ENCODE measurements at places on chromosomes 4 and X. TPM values are rescaled to one million over a fixed set of nuclear protein-coding genes. Genes with fewer than 3 reads are reported as not detected.

Gene PFKFB1
- polyA plus RNA-seq = 0.15 TPM

Gene CXCL13
- not detected for polyA plus RNA-seq

- DNase-seq = no peak
Measured at GRCh38 chr4:31458813-31459212, 738.6 kb downstream of the PCDH7 start.

DNA sequence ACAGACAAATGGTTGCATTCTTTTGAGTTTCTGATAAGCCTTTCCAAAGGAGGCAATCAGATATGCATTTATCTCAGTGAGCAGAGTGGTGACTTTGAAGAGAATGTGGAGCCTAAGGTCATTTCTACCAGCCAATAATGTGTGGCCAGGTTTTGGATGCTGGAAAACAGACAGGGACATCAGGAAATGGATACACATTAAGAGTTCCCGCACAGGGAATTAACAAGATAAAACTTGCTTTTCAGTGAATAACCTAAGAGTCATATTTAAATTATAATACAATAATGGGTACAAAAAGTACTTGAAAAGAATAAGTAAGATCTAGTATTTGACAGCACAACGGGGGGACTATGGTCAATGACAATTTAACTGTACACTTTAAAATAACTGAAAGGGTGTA is 492.3 kb upstream of the FAM241A start:
- no peak for DNase-seq

Gene LRAT
- not detected for polyA plus RNA-seq

Gene CYSLTR1
- not detected for polyA plus RNA-seq

DNA sequence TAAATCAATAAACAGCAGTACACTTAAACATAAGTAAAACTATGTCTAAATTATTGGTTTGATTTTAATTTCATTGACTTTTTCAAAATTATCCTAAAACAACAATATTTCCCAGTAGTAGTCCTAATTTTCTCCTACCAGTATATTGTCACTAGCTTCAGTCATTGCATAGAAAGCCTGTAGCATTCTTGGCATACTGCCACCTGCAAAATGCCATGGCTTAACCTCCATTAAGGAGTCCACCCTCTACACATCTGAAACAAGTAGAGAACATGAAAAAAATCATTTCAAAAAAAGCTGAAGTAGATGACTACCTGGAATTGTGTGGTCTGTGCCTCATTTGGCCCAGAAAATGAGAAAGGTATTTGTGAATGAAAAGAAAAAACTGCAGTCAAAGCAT is 348.5 kb downstream of the INPP4B start:
- no peak for DNase-seq

Gene CDX4
- polyA plus RNA-seq = not detected

DNA sequence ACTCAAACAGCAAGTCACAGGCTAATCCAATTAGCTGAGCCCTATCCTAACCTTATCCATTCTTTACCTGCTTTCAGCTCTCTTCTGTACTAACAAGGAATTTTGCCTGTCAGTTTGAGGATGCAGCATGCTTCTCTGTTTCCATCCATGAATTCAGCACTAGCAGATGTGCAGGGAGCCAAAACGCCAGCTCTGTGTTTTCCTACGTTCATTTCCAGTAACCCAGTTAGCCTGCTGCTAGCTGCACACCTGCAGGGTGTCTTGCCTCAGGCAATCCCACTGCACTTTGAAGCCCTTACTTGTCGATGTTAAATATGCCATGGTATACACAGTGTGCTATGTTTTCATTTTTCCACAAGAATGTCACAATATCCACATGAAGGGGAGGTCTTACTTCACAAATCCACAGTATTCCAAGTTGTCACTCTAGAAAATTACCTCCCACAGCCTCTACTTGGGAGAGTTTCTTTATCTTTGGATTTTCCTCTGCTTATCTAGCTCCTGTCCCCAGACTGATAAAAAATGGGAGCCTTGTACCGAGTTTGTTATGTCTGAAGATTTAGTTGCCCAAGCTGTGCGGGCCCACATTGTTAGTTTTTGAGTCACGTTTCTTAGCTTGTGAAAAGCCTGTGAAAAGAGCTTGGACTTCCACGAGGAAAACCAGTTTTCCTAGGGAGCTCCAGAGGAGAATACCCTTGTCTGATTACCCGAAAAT is 127.6 kb upstream of the HHIP start:
- DNase-seq = no peak

DNA sequence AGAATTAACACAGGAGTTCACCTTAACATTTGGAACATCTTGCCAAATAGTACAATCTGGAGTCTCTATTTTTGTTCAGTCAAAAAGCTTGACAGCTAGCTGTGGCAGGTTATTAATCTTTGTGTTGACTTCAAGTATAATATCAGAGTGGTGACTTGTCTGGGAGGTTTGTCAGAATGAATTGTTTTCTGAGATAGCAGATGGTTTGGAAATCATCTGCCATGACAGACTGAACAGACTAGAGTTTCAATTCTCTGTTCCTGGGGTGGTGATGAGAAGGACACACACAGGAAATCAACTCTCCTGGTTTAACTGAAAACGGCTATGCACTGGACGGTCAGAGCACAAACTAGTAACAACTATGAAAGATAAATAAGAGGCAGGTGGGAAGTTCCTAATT is 203.3 kb upstream of the EMCN start:
- DNase-seq = no peak

Gene INPP4B
- polyA plus RNA-seq = 0.08 TPM

DNA sequence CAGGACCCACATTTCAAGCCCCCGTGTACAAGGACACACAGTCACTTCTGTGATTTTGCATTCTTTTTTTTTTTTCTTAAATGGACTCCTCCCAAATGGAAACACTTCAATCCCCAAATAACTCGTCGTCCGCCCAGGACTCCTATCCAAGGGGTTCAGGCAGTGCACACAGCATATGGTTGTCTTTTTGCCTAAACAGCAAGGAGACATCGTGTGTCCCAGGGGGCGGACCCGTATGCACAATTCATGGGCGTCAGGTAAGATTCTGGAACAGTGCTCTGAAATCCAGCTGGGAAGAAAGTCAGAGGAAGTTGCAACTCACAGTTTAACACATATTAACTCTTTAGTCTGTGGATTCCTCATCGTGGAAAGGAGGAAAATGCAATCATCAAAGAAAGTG is 231.3 kb downstream of the SHOX start:
- DNase-seq = no peak

DNA sequence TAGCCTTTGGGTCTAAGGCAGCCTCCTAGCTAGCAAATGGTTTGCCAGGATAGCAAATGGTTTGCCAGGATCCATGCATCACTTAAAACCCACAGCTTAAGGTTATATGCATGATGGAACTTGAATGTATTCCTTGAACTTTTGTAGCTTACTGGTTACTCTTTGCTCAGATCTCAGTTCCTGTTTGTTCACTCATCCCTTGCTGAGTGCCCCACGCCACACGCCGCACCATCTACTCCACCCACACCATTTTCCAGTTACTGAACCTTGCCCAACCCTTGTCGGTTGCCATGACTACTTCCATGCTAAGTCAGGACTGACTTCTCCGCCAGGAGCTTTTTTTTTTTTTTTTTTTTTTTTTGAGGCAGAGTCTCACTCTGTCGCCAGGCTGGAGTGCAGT is 29.5 kb upstream of the XIAP start:
- no peak for DNase-seq

DNA sequence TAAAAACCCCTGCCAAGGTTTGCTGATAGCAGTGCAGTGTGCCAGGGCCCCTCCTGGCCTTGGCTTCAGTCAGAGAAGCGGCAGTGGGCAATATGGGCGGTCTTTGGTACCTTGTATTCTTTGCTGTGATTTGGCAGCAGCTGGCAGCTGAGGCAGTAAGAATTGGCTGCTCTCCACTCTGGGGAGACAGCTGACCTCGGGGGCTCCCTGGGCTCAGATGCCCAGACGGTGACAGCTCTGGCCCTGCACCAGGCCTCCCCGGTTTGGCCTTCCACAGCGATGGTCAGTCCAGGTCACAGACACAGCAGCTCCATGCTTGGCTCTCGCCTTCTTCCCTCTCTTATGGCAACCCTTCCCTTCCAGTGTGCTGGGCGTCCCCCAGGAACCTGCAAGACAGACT is 330.9 kb downstream of the BCOR start:
- peak; percentile 44 for DNase-seq

GRCh38 chr4:39947417-39947816 is 30.3 kb downstream of the PDS5A start:
- DNase-seq = no peak

DNA sequence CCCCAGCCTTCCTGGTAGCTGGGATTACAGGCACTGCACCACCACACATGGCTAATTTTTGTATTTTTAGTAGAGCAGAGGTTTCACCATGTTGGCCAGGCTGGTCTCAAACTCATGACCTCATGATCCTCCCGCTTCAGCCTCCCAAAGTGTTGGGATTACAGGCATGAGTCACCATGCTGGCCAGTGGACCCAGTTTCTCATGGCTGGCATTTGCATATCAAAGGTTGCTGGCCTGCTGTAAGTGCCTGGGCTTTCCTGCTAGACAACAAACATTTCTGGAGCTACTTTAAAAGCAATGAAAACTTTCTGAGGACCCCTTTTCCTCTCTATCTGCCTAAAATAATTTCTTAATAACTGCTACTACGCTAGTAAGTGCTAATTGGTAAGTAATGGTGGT is 228.2 kb downstream of the PCDH10 start:
- DNase-seq = no peak
